NCI-H446 (cell line): ENCODE measurements at places on chromosomes 12 and 14.
A peak's percentile ranks its signal among the peaks of the same experiment; 100 is the strongest.

GRCh38 chr14:54117396-54117795 lies 160.8 kb upstream of the BMP4 start:
- DNase-seq, result no peak

- DNase-seq, result no peak
These were observed 60.3 kb downstream of the MED13L start for GRCh38 chr12:116217045-116217735.

GRCh38 chr12:111600205-111600642 lies 1.1 kb upstream of the ATXN2 start:
- no peak for DNase-seq

- DNase-seq, result no peak
These were observed 9.7 kb downstream of the PPP1R1A start for GRCh38 chr12:54578778-54579177.

- DNase-seq, result no peak
These were observed 40.2 kb upstream of the LTA4H start for GRCh38 chr12:96075560-96075959.

DNA sequence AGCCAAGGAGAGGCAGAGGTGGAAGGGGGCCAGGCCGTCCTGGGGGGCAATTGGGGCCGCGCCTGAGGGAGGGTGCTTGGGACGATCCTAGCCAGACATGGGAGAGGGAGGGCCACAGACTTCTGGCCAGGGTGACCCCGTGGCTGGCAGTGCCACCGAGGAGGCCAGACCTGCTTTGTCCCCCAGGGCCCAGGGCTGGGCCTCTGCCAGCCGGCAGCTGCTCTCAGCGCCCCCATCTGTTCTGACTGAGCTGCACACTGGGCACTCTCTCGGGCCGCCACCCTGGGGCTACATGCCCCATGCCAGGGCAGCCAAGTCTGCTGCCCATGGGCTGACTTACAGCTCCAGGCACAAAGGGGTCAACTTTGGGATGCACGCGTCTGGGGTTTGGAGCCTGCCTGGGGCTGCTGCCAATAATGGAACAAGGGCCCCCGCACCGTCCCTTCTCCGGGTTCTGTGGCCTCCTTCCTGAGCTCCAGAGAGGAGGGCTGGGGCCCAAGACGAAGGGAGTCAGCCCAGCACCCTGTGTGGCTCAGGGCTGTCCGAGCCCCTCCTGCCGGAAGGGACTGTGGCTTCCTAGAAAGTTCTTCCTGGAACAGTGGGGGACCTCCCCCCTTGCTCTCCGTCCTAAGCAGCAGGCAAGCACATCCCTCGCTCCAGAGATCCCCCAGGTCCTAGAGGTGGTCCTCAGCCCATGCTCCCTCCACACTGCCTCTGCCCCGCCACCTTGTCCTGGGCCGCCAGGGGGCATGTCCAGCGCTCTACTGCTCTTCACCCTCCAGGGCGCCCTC lies 1.1 kb downstream of the ADSS1 start:
- peak; percentile 46 for DNase-seq

DNA sequence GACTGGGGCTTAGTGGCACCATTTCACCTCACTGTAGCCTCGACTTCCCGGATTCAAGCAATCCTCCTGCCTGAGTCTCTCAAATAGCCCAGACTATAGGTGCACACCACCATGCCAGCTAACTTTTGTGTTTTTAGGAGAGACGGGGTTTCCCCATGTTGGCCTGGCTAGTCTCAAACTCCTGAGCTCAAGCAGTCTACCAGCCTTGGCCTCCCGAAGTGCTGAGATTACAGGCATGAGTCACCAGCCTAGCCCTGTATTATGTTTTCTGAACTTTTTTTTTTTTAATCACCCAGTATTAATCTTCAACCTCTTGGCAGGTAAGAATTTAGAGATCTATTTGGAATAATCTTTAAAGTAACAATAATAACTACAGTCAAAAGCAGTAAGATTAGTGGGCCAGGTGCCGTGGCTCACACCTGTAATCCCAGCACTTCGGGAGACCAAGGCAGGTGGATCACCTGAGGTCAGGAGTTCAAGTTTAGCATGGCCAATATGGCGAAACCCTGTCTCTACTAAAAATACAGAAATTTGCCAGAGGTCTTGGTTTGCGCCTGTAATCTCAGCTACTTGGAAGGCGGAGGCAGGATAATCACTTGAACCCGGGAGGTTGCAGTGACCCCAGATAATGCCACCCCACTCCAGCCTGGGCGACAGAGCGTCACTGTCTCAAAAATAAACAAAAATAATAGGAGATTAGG lies 8.6 kb downstream of the NANOG start:
- no peak for DNase-seq

DNA sequence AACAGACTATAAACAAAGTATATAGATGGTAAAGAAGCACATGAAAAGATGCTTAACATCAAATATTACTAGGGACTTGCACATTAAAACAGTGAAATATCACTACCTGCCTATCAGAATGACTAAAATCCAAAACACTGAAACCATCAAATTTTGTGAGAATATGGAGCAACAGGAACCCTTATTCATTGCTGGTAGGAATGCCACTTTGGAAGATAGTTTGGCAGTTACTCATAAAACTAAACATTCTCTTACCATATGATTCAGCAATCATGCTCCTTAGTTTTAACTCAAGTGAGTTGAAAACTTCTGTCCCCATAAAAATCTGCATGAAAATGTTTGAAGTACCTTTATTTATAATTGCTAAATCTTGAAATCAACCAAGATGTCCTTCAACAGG lies 297.6 kb downstream of the DAD1 start:
- DNase-seq, result no peak

DNA sequence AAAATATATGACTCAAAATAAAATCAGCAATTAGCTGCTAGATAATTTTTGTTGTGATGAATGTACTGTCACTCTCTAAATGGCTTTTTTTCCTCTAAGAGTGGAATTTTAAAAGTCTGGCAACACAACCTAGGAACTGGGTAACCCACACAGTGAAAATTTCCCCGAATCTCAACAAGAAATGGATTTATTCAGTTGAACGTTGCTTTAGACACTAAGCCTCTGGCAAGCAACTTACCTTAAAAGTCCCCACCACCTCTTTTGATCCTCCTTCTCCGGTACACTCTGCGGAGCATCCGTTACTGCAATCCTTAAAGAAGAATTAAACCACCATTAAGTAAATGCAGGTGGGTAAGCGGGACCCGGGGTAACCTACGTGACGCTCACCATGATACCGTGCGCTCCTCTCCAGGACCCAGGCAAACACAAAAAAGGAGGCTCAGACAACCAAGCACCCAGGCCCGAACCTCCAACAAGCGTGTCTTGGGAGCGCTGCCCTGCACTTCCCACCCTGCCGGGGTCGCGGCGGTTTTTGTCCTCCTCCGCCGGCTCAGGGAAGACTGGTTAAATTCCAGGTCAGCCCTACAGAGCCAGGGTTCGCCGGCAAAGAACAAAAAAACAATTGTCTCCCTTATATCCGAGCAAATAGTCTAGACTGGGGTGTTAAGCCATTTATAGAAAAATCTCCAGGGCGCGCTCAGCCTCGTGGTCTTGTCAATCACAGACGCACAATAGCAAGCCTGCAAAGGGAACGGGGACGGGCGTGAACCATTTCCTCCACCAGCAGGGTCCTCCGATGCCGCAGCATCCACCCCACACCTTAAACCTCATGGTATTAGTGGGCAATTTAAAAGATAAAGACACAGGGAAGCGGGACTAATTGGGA lies 47.1 kb downstream of the BCAT1 start:
- DNase-seq, result no peak

- DNase-seq, result peak; percentile 36
These were observed 26.0 kb upstream of the TESC start for GRCh38 chr12:117125272-117125613.

DNA sequence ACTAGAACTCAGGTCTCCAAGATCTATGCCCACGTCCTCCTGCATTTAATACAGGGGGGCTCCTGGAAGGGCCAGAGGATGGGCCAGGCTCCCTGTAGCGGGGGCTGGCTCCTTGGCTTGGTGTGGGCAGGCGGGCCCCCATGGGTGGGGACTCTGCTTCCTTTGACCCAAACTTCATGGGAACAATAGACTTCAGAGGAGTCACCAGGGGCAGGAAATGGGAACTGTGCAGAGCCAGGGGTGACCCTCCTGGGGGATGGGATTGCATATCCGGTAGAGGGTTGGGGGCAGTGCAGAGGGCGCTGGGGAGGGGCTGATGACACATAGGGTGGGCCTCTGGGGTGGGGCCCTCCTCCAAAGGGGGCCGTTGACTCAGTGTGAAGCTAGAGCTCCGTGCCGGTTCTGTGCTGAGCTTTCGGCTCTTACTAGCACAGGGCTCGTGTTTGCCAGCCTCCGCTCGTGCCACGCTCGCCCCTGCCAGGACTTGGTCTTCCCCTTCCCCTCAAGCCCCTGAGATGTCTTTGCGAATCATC lies 4.6 kb downstream of the TEAD4 start:
- no peak for DNase-seq

DNA sequence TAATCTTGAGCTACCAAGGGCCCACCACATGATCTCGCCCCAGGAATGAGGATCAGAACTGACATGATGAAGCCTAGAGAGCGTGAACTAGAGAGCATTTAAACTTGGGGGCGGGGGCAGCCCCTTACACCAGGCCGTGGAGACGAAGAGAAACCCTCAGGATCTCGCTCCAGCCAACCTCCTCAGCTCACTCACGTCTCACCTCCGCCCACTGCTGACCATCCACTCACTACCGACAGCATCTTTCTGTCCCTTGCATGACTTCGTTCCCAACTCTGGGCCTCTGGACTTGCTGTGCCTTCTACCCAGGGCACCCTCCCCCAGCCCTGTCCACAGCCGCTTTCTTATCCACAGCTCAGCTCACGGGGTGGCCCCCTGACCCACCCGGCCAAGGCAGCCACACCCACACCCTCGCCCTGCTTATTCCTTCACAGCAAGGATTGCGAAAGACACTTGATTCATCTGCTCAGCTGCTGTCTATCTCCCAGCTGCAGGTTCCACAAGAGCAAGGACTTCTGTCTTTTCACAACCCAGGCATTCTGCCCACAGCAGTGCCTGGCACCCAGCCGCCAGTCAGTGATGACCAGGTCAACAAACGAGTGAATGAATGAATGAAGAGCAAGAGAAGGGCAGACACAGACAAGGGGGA lies 6.4 kb downstream of the STX2 start:
- no peak for DNase-seq

DNA sequence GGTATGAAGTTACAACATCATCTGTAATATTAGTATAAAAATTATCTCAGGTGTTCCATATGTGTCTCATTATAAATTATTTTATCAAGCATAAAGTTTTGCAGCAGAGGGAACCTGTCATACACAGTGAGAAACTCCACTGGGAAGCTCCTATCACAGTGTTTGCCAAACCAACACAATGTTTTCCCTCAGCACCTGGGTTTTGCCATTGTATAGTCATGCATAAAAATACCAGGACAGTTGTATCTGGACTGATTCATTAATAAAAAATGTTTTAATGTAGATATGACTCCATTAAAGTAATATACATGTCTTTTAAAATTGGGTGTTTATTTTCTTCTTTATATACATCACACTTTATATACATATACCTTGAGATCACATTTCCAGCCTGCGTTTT lies 56.6 kb downstream of the METTL25 start:
- DNase-seq, result no peak

GRCh38 chr14:103055695-103056094 lies 1.7 kb downstream of the CDC42BPB start:
- DNase-seq, result no peak

- DNase-seq, result no peak
These were observed 130.3 kb downstream of the NDUFA12 start for GRCh38 chr12:94872971-94873733.

DNA sequence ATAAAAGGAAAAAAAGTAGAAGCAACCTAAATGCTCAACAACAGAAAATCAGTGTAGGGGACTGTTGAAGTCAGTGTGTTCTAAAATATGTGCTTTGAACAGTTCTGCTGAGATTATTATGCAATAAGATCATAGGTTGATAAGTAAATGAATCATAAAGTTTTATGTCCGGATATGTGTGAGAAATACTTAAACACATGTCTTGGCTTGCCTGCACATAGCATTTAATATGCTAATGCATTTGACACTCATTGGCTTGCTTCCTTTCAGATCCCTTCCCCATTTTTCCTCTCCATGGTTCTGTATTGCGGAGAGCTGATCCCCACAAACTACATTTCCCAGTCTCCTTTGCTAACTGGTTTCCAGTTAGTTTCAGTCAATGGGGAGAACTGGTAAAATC lies 573.8 kb upstream of the TBX3 start:
- DNase-seq, result no peak

- DNase-seq, result no peak
These were observed 446.8 kb upstream of the SOX5 start for GRCh38 chr12:24396224-24396623.

DNA sequence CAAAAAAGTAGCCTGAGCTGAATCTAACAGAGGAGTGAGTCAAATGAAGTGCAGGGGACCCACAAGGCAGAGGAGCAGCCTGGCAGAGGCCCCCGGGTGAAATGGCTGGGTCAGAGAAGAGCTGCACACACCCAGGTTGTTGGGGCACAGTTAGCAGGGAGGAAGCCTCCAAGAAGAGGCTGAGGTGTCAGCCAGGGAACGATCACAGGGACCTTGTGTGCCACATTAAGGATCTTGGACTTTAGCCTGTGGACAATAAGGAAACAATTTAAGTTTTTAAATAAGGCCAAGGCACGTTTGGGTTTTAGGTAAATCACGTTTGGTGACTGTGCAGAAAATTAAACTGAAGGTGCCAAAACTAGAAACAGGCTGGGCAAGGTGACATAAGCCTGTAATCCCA lies 35.1 kb downstream of the OR10P1 start:
- no peak for DNase-seq

GRCh38 chr12:109201496-109201885 lies 85.1 kb downstream of the ACACB start:
- no peak for DNase-seq

GRCh38 chr14:44170556-44170955 lies 336.5 kb downstream of the FSCB start:
- no peak for DNase-seq

GRCh38 chr12:114685869-114686268 lies 1.9 kb upstream of the TBX3 start:
- no peak for DNase-seq

- peak; percentile 2 for DNase-seq
These were observed 325.0 kb downstream of the CCER1 start for GRCh38 chr12:90630006-90630405.

- peak; percentile 89 for DNase-seq
These were observed 25.1 kb downstream of the ANKS1B start for GRCh38 chr12:99959549-99960170.

- no peak for DNase-seq
These were observed 60.9 kb downstream of the MAP3K9 start for GRCh38 chr14:70748422-70748821.

GRCh38 chr12:112140728-112141127 lies 15.4 kb downstream of the TRAFD1 start:
- no peak for DNase-seq

GRCh38 chr12:28885928-28886327 lies 263.1 kb upstream of the FAR2 start:
- DNase-seq, result no peak

DNA sequence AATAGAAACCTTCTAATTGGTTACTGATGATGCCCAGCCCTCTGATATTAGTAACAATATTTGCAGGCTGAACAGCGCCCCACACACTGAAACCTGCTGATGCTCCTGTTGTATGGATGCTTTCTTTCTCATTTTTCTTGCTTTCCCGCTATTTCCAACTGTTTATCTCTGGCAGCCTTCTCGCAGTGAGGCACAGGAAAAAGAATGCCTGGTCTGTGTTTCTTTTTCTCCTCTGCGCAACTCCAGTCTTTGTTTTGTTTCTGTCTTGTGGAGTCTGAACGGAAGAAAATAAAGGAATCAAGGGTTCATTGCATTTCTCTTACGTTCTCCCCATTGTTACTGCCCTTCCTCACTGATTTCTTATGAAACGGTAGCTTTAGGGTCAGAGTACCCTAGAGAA lies 451.2 kb downstream of the EGLN3 start:
- DNase-seq, result no peak
